ENCODE measurements at places on chromosomes 6 and 20.

- DNase-seq = no peak
These were observed 91.0 kb downstream of the UNC5CL start for GRCh38 chr6:40947876-40948526.

GRCh38 chr6:74368746-74369145 is 672.7 kb downstream of the CD109 start:
- no peak for DNase-seq

GRCh38 chr6:167807756-167808155 is 19.0 kb upstream of the AFDN start:
- no peak for DNase-seq

DNA sequence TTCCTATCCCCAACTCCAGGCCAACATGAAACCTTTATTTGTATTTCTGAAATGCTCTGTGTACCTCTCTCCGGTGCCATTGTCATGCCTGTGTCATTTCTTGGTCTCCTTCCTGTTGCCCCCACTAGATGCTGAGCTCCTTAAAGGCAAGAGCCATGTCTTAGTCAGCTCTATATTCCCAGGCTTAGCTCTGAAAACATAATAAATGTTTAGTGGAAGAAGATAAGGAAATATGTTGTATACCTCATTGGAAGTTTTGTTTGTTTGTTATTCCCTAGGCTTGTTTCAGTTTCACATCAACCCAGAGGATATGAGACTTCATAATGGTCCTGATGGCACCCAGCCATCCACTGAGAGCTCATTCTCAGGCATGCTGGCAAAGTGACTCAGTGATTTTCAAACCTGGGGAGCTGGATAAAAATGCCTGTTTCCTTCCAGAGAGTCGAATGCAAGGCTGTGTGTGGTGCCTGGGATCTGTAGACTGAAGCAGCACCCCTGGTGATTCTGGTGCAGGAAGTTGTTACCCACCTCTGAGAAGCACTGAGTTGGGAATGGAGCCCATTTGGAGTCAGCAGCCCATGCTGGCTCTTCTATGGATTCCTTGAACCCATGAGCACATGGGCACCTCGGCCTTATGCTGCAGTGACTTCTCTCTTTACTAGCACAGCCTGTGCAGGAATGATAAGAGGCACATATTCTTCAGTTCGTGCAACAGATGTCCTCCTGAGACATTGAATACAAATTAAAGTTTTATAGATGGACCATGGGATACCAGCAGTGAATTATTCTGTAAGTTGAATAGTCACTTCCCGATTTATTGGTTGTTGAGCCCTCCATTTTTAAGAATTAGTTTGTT is 205.2 kb downstream of the FARS2 start:
- DNase-seq = no peak

GRCh38 chr20:17928633-17929311 is 39.8 kb downstream of the SNX5 start:
- peak; percentile 56 for DNase-seq
